Memory B cell (primary cell): ENCODE measurements at places on chromosomes 16 and 17.

DNA sequence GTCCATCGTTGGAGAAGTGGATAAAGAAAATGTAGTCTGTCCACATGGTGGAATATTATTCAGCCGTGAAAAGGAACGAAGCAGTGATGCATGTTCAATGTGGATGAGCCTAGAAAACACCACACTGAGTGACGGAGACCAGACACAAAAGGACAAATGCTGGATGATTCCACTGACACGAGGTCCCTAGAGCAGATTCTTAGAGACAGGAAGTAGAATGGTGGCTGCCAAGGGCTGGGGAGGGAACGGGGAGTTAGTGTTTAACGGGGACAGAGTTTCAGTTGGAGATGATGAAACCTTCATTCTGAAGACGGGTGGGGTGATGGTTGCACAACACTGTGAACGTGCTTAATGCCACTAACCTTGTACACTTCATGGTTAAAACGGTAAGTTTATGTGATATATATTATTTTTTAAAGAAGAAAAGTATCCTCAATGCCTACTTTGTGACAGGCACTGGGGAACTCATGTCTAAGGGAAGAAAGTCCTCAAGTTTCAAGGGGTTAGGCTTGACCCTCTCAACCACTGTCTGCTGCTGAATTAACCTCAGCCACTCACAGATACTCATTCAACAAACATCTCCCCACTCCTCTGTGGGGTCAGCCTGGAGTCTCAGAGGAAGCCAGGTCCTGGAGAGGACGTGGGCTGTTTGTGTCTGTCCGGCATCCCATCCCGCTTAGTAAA, 17.6 kb downstream of the C16orf74 start:
- no peak for DNase-seq
- H3K36me3 ChIP-seq = peaks cover 4% of the 10 kb centered on the region
- H3K4me1 ChIP-seq = peaks cover 29% of the 10 kb centered on the region
- no peak overlapping the region for H3K4me3 ChIP-seq
- H3K27me3 ChIP-seq = peaks cover 1% of the 10 kb centered on the region

DNA sequence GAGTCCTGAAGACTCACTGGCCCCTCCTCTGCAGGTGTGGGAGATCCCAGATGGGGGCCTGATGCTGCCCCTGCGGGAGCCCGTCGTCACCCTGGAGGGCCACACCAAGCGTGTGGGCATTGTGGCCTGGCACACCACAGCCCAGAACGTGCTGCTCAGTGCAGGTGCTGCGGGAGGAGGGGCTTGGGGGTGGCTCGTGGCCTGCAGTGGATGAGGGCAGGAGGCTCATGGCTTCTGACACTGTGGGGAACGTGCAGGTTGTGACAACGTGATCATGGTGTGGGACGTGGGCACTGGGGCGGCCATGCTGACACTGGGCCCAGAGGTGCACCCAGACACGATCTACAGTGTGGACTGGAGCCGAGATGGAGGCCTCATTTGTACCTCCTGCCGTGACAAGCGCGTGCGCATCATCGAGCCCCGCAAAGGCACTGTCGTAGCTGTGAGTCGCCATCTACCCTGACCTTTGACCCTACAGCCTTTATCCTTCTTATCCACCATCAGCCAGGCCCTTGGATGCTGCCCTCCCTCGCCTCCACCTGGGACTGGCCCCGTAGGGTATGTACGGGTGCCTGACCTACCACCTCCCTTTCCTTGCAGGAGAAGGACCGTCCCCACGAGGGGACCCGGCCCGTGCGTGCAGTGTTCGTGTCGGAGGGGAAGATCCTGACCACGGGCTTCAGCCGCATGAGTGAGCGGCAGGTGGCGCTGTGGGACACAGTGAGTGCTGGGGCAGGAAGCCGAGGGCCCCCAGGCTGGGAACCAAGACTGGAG, 3.6 kb downstream of the CORO1A start:
- peak overlapping the region; percentile 96 for H3K27ac ChIP-seq
- DNase-seq = peak; percentile 81
- H3K36me3 ChIP-seq = peaks cover 23% of the 10 kb centered on the region
- peak overlapping the region; percentile 97 for H3K4me3 ChIP-seq
- H3K4me1 ChIP-seq = peaks cover 28% of the 10 kb centered on the region

DNA sequence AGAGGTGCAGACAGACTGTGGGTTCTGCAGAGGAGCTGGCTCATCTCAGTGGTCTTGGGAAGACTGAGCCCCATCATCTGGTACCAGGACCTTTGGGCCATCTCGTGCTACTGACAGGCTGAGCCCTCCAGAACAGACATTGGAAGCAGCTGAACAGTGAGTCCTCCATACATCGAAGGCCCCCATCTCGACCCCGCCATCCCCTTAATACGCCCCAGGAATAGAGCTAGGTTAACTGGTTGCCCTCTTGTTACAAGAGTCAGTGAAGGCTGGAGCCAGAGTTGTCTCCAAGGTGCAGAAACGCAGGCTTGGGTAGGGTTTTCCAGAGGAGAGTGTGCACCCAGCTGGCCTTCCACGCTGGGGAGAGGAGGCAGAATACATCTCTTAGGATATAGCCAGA, 76.0 kb downstream of the N4BP1 start:
- H3K27me3 ChIP-seq = no peaks in the 10 kb centered on the region
- peaks cover 18% of the 10 kb centered on the region for H3K4me1 ChIP-seq
- no peak overlapping the region for H3K4me3 ChIP-seq
- H3K27ac ChIP-seq = no peak overlapping the region
- peaks cover 5% of the 10 kb centered on the region for H3K36me3 ChIP-seq
- DNase-seq = no peak

DNA sequence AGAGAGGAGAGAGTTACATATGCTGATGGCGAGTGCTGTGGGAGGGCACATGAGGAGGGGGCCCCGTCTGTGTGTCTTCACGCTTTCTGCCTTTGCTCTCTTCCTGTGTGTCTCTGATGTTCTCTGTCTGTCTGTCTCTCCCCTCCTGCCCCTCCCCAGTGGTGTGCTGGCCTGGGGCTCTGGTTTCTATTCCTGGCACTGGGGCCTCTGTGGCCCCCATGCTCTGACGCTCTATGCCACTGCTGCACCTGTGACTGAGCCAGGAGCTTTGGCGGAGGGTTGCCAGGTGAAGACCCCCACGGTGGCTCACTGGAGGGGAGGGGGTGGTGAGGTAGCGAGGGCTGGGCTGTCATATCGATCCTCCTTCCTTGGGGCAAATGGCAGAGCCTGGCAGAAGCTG, 24.6 kb upstream of the BRD7 start:
- no peak for DNase-seq
- peaks cover 3% of the 10 kb centered on the region for H3K27me3 ChIP-seq
- H3K27ac ChIP-seq = no peak overlapping the region
- no peaks in the 10 kb centered on the region for H3K36me3 ChIP-seq
- H3K4me3 ChIP-seq = no peak overlapping the region
- H3K4me1 ChIP-seq = peaks cover 12% of the 10 kb centered on the region

- H3K4me1 ChIP-seq = peaks cover 13% of the 10 kb centered on the region
- H3K27ac ChIP-seq = peak overlapping the region; percentile 55
- no peak overlapping the region for H3K4me3 ChIP-seq
- peaks cover 11% of the 10 kb centered on the region for H3K36me3 ChIP-seq
- DNase-seq = no peak
Observed at GRCh38 chr17:49633762-49634484, 44.0 kb downstream of the SPOP start.

DNA sequence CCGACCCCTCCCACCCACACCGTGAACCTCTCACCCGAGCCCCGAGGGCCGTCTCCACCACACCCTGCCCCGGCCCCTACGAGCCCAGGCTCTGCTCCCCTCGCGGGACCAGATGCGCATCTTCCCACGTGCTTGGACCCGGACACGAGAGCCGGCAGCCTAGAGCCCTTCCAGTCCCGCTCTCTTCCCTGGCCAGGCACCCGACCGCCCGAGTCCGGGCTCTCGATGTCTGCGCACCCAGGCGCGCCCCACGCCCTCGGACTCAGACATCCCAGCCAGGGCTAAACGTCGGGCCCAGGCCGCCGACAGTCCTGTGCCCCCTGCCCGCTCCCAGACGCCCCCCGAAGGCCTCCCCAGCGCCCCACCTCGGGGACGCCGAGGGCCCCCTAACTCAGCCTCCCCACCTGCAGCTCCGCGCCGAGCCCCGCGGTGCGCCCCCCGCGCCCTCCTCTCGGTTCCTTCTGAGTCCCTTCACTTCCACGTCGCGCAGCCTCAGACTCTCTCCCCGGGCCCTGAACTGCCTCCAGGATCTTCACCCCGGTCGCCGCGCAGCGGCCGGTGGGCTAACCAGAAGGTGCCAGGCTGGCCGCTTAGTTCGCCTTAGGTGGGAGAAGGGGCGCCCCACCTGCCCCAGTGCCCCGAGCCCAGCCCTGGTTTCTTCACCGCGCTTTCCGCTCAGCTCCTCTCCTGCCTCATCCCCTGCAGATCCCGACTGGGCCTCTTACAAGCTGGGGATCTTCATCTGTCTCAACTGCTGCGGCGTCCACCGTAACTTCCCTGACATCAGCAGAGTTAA, 688 bp downstream of the ADAP2 start:
- H3K4me1 ChIP-seq = peaks cover 18% of the 10 kb centered on the region
- peaks cover 3% of the 10 kb centered on the region for H3K36me3 ChIP-seq
- H3K4me3 ChIP-seq = peak overlapping the region; percentile 86
- peak overlapping the region; percentile 81 for H3K27ac ChIP-seq
- no peaks in the 10 kb centered on the region for H3K27me3 ChIP-seq
